ENCODE measurements at places on chromosomes 4 and X.

- DNase-seq: no peak
Measured at GRCh38 chr4:108972613-108973283, 209.9 kb upstream of the ETNPPL start.

- no peak for DNase-seq
Measured at GRCh38 chr4:182089326-182089725, 153.9 kb upstream of the TENM3 start.

- no peak for DNase-seq
Measured at GRCh38 chrX:7987160-7988012, 60.2 kb upstream of the PNPLA4 start.

DNA sequence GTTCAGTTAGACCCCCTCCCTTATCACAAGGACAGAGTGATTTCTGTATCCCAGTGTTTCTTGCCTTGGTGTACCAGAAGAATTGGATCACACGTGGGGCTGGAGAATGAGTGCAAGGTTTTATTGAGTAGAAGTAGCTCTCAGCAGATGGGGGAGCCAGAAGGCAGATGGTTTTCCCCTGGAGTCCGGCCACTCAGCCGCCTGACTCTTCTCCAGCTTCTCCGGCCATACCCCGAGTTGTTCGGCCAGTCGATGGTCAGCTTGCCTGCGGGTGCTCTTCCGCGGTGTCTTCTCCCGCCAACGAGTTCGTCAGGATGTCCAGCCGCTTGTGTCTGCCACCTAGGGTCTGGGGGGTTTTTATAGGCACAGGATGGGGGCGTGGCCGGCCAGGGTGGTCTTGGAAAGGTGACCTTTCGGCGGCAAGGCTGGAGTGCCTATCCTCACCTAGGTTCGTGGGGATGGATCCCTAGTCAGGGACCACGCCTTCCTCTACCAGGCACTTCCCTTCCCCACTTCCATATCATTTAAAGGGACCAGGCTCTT lies 14.5 kb downstream of the GAB1 start:
- DNase-seq: no peak

DNA sequence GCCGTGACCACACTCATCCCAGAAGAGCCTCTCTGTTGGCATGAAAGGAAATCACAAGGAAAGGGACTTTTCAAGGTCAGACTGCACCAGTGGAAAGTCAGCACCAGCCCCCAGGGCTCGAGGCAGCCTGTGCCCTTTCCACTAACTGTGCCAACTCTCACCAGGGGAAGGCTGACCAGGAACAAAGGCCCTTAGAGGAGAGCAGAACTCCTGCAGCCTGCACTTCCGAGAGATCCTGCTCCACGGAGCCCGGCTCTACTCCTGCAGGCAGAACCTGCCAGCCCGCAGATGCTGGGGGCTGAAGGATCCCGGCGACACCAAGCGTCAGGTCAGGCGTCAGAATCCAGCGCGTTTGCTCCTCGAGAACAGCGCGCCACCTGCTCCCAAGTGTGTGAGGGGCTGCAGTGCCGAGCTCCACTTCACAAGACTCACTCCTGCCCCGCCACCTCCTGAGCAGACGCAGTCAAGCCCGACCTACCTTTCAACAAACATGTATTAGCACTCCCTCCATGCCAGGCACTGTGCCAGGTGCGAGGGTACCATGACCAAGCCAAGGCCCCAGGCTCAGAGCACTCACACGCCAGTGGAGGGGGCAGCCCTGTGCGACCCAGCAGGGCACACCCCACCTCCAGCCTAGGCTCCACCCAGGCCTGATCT lies 13.6 kb upstream of the HELT start:
- no peak for DNase-seq

- DNase-seq: no peak
Measured at GRCh38 chr4:101198682-101199339, 148.5 kb downstream of the PPP3CA start.

DNA sequence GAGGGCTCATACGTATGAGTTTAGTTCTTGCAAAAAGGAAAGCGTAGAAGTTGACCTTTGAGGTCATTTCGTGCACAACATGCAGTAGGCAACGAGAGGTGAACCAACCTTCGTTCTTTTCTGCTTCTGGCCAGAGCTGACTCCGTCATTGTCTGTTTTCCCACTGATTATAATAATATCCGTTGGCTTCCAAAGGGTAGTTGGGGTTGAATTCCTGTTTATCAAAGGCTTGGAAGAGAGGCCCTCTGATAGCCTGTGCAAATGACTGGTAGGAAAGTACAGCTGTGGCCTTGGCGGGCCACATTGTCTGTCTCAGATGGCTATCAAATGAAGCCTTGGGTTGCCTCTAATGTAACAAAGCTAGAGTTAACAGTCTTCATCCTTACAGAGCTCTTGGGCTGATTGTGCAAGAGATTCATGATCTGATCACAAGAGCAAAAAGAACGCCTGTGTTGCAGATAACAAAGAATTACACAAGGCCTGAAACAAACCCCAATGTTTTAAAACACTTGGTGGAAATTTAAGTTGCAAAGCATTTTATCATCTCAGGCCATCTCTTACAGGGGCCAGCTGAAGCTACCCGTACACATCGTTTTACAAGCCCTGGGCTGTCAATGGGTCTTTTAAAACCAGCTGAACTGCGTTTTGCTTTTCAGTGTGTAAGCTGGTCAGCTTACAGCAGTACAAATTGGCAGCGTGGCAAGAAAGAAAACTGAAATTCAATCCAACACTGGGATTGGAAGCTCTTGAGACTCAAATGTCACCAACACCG lies 46.1 kb upstream of the FAM9C start:
- DNase-seq: no peak

GRCh38 chrX:9376111-9376510 lies 88.7 kb upstream of the TBL1X start:
- DNase-seq: no peak

Data from activated CD4-positive, CD25-positive, alpha-beta regulatory T cell treated with anti-CD3 and anti-CD28 coated beads, Interleukin-2, amount 50 U/mL, for 16 hours (primary cell).